ENCODE measurements at places on chromosomes 6 and 20.

- DNase-seq: no peak
Measured at GRCh38 chr20:55582498-55582897, 422.8 kb downstream of the CBLN4 start.

DNA sequence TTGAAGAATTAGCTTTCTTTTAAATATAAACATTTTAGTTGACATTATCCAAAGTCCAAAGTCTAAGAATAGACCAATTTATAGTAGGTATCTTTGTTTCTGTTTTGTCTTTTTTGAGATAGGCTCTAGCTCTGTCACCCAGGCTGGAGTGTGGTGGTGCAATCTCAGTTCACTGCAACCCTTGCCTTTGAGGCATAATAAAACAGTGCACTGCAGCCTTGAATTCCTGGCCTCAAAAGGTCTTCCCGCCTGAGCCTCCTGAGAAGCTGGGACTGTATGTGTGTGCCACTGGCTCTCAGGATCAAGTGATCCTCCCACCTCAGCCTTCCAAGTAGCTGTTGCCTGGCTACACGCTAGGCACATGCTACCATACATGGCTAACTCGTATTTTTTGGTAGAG lies 135.4 kb downstream of the REV3L start:
- no peak for DNase-seq

GRCh38 chr20:38706509-38706908 lies 17.8 kb upstream of the SLC32A1 start:
- no peak for DNase-seq

DNA sequence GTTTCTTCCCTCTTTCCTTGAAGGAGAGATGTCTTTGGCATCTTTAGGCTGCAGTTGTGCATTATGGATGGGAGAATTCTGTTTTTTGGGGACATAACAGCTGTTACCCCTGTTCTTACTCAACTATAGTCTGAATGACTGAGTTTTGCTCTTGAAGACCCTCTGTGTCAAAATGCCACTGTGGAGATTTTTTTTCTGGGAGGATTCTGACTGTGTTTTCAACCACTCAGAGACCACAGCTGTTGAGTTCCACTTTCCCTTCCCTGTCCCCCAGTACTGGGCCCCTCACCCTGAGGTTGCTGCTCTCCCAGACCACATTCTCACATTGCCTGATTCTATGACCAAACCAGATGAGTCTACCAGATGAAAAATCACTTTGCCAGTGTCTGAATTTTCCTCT lies 48.1 kb downstream of the NKX2-2 start:
- DNase-seq: no peak

DNA sequence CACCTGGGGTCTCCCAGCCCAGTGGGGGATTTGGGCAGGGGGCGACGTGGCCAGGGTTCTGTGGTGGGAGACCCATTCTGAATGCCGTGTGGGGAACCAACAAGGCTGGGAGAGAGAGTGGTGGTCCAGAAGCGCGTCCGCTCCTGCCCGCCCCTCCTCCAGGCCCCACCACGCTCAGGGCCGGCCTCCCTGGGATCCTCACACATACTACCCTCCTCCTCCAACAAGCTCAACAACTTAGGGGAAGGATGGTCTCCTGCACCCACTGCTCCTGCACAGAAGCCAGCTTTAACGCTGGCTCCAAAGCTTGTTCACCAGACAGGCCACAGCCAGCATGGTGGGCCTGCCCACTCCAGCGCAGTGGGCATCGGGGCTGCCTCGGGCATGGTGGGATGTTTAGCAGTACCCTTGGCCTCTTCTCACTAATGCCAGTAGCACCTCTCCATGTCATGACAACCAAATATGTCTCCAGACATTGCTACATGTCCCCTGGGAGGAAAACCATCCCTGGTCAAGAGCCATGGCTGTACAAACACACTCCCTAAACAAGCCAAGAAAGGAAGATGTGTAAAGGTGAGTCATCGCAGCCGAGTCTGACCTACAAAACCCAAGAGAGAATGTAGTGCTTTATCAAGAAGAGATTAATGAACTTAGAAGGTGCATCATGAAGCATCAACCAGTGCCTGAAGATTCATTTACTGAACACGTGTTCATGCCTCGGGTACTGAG lies 75.7 kb downstream of the BMP7 start:
- no peak for DNase-seq

DNA sequence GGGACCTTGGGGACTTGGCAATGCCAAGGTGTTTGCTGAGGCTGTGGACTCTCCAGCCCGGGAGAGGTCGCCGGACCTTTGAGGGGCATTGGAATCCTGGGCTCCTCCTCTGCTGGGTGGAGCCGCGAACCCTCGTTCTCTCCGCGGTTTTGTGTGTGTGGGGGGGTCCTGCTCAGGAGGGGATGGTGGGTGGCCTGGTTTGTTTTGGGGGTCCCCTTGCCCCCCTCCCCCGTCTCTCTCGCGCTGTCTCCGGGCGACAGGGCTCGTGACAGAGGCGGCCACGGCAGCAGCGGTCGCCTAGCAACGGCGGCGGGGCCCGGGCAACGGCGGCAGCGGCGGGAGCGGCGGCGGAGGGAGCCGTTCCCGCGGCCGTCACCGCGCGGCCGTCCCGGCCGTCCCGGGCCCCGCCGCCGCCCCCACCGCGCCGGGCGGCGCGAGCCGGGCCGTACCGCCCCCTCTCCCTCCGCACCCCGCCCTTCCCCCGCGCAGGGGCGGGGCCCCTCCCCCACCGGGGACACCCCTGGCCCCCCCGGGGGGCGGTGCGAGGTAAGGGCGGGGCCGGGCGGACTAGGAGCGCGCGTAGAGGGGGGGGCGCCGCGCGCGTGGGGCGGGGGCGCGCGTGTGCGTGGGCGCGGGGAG lies 7.8 kb downstream of the SYNGAP1 start:
- DNase-seq: peak; percentile 61

GRCh38 chr20:16123623-16124022 lies 449.6 kb downstream of the KIF16B start:
- no peak for DNase-seq

GRCh38 chr6:110232450-110232849 lies 52.2 kb downstream of the CDC40 start:
- no peak for DNase-seq

- no peak for DNase-seq
Measured at GRCh38 chr6:145112711-145113148, 622.6 kb downstream of the EPM2A start.

- no peak for DNase-seq
Measured at GRCh38 chr6:116945809-116946208, 68.8 kb downstream of the RFX6 start.

DNA sequence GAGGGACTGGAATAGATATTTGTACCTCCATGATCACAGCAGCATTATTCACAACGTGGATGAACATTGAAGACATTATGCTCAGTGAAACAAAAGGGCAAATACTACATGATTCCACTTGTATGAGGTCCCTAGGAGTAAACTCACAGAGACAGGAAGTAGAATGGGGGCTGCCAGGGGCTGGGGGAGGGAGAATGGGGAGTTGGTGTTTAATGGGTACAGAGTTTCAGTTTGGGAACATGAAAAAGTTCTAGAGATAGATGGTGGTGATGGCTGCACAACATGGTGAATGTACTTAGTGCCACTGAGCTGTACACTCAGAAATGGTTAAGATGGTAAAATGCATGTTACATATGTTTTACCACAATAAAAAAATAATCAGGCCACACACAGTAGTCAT lies 164.3 kb upstream of the RREB1 start:
- DNase-seq: no peak

DNA sequence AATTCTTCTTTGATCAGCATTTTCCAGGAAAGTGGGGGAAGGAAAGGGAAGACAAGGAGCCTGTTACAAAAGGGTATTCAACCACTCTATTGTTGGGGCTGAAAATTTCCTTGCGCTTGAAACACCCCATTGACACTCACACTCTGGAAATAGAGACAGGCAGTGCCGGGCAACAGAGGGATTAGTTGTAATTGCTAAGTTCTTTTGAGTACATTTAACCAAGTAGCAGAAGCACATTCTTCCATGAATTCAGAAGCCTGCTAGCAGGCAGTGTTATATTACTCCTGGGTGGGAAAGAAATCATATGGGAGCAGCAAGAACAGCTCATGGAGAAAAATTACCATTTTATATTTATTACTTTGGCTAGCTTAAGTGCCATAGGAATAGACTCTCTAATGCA lies 745.5 kb downstream of the C6orf118 start:
- no peak for DNase-seq

Data from hepatic stellate cell (primary cell).